ENCODE measurements at places on chromosomes 5 and 9.

GRCh38 chr5:151615431-151615830 is 24.3 kb upstream of the FAT2 start:
- H3K4me3 ChIP-seq, result no peak overlapping the region
- no peaks in the 10 kb centered on the region for H3K36me3 ChIP-seq
- peak overlapping the region; percentile 23 for H3K27ac ChIP-seq
- peaks cover 37% of the 10 kb centered on the region for H3K4me1 ChIP-seq

DNA sequence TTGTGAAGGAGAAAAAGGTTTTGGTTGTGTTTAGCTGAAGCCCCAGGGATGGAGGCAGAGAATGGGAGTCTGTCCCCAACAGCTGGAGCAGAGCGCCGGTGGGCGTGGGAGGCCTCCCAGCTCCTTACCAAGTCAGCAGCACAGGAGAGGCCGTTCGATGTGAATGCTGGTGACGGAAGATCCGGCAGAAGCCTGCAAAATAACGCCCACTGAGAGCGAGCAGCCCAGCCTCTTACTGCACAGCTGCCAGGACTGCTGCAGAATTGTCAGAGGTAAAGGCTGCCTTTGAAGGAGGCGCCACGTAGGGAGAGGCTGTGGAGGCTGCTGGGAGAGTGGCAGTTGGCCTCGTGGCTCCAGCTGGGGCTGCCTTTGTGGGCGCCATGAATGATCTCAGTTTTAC is 26.2 kb downstream of the ANGPTL2 start:
- H3K36me3 ChIP-seq, result no peaks in the 10 kb centered on the region
- peaks cover 42% of the 10 kb centered on the region for H3K4me1 ChIP-seq
- no peak overlapping the region for H3K4me3 ChIP-seq
- DNase-seq, result no peak
- H3K27ac ChIP-seq, result peak overlapping the region; percentile 60

GRCh38 chr5:88756953-88757352 is 126.0 kb downstream of the MEF2C start:
- no peaks in the 10 kb centered on the region for H3K27me3 ChIP-seq
- peaks cover 7% of the 10 kb centered on the region for H3K36me3 ChIP-seq
- no peak overlapping the region for H3K27ac ChIP-seq
- no peaks in the 10 kb centered on the region for H3K4me1 ChIP-seq
- H3K4me3 ChIP-seq, result no peak overlapping the region
- DNase-seq, result no peak

- no peak for DNase-seq
- no peaks in the 10 kb centered on the region for H3K27me3 ChIP-seq
- H3K4me3 ChIP-seq, result no peak overlapping the region
- H3K27ac ChIP-seq, result no peak overlapping the region
- H3K4me1 ChIP-seq, result peaks cover 6% of the 10 kb centered on the region
These were observed 116.7 kb upstream of the LPCAT1 start for GRCh38 chr5:1640421-1640881.

DNA sequence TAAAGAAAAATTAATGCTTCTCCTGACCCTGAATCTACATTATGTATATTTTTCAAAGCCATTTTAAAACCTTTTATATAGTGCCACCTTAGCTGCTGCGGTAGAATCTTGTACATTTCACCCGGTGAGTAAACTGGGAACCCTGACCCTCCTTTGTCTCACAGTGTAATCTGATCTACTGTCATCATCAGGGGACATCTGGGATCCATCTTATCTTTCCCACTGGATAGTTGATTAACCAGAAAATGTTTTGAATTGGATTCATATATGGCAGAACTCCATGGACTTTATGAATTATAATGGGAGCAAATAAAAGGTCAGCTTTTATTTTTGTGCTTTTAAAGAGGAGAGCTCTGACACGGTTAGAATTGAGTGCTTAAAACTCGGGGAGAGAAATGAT is 95.0 kb downstream of the ADAMTSL1 start:
- no peak for DNase-seq
- H3K27ac ChIP-seq, result no peak overlapping the region
- H3K27me3 ChIP-seq, result no peaks in the 10 kb centered on the region
- no peaks in the 10 kb centered on the region for H3K36me3 ChIP-seq

Data from vagina (tissue), 2 donors.